ENCODE measurements at places on chromosomes 6 and 20.

DNA sequence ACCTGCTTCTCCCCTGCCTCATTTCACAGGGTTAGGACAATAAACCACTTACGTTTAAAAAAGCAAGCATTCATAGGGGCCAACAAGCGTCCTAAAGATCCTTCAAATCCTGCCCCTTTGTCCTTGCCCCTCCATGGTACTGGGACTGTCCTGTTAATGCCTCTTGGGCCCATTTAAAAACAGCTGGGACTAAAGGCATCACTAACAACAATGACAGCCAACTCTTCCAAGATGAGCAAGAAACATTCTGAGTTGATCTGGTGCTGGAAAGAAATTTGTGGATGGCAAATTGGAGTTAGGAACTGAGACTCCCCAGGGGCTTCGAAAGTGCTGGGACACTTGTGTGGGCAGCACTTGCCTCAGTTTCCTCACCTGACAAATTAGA lies 93.4 kb downstream of the ZMYND8 start:
- no peak for DNase-seq

- no peak for DNase-seq
These were observed 37.8 kb upstream of the IGF2R start for GRCh38 chr6:159931112-159931511.

- no peak for DNase-seq
These were observed 360.4 kb downstream of the HAO1 start for GRCh38 chr20:7579888-7580287.

DNA sequence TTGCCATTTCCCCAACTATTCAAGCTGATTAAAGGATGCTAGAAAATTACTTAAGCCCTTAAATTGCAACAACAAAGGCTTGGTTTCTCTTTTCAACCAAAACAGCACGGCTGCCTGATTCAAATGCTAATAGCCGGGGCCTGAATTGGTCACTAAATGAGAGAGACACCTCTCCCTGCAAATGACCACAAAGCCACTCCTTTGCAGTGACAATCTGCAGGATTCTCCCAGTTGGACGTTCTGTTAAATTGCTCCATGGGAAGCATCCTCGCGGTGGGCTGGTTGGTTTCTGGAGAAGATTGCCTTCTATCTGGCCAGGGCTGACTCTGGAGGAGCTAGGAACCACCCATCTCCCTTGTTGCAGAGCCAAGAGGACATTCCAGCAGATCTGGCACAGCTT lies 29.7 kb upstream of the TBXT start:
- no peak for DNase-seq

DNA sequence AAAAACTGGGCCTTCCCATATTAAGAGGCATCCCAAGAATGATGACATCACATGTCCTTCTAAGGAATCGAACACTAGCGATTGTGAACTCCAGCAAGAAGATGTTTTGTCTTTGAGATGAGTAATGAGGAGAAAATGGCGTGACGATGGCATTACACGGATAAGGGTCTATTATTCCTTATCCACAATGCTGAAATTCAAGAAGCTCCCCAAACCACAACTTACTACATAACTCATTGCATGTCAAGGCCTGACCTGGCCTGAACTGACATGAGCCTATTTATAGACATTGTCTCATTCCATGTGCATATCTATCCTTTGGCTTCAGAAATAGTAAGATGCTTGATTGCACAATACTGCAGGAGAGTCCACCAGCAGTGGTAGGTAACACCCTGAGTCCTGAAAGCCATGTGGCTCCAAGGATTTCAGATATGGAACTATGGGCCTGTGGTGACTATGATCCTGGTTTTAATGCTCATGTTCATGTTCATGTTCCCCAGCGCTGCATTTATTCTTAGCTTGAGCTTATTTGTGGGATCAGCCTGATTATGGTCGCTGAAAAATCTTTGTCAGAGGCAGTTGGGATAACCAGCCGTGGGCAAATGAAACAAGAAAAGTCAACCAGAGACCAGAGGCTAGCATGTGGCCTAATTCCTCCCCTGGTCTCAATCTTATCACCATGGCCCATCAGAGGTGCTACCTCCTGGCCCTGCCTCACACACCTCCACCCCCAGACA lies 183.2 kb upstream of the JARID2 start:
- no peak for DNase-seq

GRCh38 chr6:108944707-108945680 lies 96.8 kb downstream of the ARMC2 start:
- no peak for DNase-seq

DNA sequence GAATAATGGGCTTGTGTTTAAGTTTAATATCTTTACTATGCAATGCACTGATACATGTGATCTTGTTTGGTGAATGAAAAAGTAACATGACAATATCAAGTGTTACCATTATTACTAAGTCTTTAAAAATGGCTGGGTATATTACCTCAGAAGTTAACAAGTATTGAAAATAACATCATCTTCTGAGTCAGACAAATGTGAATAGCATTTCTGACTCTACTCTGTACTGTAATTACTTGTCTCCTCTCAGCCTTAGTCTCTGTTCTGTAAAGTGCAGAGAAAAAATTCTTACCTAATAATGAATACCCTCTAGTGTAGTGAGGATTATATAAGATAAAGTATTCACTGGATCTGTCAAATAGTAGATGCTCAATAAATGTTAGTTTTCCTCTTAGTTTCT lies 47.0 kb upstream of the GCLC start:
- no peak for DNase-seq

DNA sequence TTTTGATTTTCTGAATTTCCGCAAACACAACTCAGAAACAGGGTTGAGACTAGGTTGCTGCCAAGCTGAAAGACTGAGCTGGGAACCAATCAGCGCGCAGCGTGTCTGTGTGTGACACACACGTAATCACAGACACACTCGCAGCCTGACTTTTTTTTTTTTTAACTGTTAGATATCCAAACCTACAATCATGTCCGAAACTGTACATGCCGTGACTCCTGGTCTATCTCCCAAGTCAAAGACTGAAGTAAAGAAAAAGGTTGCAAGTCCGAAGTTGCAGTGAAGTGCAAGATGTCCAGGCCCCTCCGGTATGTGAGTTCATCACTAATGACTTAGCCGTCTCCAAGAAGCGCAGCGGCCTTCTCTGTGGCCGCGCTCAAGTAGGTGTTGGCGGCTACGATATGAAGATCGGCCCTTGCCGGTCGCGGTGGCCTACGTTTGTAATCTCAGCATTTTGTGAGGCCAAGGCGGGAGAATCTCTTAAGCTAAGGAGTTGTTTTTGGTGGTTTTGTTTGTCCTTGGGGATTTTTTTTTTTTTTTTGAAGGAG lies 108.2 kb downstream of the HFE start:
- peak; percentile 92 for DNase-seq

DNA sequence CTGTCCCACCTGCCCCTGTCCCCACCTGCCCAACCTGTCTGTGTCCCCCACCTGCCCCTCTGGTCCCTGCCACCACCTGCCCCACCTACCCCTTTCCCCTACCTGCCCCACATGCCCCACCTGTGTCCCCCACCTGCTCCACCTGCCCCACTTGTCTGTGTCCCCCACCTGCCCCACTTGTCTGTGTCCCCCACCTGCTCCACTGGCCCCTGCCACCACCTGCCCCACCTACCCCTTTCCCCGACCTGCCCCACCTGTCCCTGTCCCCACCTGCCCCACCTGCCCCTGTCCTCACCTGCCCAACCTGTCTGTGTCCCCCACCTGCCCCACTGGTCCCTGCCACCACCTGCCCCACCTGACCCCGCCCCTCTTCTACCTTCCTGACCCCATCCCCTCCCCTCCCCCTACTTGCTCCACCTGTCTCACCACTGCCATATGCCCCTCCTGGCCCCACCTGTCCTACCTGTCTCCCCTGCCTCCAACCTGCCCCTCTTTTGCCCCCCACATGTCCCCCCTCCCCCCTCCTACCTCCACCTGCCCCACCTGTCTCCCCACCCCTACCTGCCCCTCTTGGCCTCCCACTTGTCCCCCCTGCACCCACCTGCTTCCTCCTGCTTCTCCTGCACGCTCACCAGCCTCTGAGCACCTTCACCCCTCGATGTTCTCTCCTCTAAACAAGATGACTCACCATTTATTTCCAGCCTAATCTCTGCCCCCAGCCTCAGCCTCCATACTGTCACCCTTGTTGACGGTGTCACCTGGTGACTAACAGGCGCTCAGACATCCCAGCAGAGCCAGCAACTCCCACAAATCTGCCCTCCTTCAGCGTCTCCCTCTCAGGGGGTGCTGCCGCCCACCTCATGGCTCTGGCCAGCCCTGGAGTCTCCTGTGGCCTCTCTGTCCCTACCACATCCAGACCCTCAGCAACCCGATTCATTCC lies 5.6 kb upstream of the MYT1 start:
- DNase-seq: no peak

DNA sequence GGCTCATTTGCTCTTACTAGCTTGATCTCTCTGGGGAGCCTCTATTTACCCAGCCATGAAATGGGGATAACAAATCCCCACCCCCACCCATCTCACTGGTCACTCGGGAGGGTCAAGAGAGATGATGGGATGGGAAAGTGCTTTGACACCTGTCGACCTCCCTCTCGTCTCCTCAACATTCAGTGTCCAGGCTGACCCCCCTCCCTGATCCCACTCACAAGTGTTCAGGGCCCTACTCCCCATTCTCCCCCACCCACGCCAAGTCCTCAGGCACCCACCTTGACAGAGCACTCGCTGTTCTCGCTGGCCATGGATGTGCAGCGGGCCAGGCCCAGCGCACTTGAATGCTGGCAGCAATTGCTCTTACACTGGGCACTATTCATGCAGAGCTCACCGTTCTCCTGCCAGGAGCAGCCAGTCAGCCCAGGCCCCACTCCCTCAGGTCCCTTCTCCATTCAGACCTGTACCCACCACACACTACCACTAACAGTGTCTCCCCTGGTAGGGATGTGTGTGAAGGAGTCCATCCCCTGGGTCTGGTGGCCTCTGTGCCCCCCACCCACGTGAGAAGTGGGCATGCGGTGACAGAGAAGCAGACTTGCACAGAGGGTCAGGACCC lies 1.6 kb downstream of the CLPS start:
- no peak for DNase-seq

GRCh38 chr6:31969712-31970603 lies 2.0 kb downstream of the DXO start:
- no peak for DNase-seq

DNA sequence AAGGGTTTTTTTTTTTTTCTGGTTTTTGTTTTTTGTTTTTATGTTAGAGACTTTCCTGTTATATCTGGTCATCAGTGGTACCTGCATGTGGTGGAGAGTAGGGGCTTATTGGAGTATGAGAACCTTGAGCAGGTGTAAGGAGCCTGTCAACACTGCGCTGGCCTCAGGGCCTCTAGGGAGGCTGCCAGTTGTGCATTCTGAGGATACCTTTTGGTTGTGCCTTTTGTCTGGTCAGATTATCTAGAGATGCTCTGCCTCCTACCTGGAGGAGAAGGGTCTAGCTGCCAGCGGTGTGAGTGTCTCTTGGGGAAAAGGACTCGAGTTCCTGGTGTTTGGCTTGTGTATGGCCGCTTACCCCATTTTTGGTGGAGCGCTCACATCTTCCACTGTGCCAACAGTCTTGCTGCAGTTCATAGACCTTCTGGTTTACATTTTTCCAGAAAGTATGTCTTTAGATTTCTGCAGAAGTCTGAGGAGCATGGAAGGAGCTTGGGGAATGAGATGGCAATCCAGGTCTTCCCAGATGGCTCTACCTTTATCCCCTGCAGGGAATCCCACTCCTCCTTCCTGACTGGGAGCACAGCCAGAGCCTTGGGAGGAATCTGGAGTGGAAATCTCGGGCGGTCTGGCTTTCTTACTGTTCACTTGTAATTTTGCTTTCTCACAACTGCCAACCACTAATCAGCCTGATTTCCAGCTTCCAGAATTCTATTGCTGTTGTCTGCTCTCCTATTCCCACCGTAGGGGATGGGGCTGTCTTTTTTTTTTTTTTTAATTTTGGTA lies 49.9 kb downstream of the PTPN1 start:
- DNase-seq: no peak

GRCh38 chr6:34236443-34237315 lies at the start of gene HMGA1:
HMGA1 (plus strand) TSS chr6:34236873; CDS start chr6:34240781, 3,908 bp downstream.
- DNase-seq: peak; percentile 96

- peak; percentile 66 for DNase-seq
These were observed 731 bp downstream of the TUBB2B start for GRCh38 chr6:3226481-3227362.

DNA sequence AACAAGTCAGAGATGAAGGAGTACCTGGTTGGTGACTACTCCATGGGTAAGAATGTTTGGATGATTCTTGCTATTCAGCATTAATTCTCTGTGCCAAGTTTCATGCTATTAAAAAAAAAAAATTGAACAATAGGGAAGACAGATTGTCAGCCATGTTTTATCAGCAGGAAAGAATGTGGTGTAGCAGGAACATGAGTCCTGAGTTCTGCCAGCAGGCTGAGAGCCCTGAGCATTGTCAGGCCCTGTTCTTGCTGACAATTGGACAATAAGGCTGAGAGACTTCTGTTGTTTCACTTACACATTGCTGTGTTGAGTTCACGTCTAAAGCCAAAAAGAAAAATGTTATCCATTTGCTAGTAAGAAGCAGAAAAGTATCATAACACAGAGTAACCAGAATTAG lies 70.4 kb upstream of the SMIM28 start:
- no peak for DNase-seq

DNA sequence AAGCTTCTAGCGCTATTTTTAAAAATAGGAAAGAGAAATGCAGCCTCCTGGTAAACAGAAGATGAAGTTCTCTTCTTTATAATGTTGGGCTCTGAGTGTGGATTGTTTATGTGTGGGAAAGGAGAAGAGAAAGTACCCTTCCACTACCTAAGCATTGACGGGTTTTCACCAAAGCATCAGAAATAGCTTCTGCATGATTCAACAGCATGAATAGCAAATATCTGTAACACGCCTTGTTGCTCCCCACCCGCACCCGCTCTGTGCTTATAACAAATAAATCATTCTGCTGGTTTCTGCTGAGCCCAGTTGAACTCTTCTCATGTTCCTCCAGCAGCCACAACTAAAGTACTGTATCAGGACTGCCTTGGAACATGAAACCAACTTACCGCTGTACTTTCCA lies 20.7 kb downstream of the TXLNB start:
- peak; percentile 77 for DNase-seq

GRCh38 chr6:68240726-68241125 lies 394.4 kb upstream of the ADGRB3 start:
- no peak for DNase-seq

DNA sequence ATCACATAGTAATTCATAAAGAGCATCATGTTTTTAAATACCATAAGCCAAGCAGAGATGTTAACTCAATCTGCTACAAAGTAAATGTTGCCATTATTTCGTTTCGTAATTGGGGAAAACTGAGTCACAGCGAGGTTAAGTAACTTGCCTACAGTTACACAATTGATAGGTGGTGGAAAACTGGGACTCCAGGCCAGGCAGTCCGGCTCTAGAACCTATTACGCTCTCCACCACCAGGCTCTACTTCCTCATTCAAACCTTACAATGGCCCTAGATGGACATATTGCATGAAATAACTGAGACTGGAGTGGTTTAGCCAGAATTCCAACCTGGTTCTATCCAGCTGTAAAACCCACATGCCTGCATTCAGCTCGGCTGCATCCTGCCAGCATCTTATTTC lies 58.2 kb downstream of the LINC00237 start:
- DNase-seq: no peak

DNA sequence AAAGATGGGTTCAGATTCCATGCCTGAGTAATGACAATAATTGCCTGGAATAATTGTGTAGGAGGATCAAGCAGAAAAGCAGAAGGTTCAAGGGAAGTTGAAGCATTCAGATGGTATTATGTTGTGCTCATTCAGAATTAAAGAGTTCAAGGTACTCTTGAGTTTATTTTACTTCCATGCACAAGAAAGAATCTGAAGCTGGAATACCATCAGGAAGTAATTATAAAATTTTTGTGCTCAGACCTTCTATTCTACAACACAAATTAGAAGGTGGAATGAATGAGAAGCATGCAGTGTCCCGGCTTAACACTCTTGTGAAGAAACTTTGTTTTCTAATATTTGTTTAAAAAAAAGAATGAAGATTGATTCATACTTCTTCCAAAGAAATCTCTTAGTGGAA lies 139.4 kb upstream of the ENPP5 start:
- no peak for DNase-seq
